ENCODE measurements at places on chromosomes 12 and 14. TPM values are rescaled to one million over a fixed set of nuclear protein-coding genes. Genes with fewer than 3 reads are reported as not detected.

DNA sequence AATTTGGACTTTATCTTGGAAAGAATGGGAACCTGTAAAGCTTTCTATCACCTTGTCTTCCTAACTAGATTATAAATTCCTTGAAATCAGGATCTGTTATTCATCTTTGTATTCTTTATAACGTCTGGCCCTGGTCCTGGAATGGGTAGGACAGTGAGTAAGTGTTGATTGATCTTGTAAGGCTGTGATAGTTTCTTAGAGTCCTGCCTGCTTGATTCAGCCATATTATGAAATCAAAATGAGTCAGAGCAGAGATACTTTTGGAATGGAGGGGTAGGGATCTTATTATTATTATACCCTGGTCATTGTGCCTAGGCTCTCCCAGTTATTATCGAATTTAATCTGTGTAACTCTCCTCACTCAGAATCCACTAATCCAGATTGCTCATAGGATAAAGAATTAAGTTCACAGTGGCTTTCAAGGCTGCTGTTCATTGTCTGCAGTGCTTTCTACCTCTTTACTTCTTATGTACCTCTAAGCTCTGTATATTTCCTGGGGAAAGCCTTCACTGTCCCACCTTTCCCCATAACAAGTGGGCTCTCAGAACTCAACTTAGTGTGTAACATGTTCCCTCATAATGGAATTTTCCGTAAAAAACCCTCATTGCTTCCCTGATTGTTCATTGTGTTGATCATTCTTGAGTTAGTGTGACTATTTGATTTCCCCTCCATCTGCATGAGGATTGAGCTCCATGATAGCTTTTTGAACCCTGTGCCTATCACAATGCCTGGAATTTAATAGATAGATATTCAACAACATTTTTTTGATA is 93.3 kb downstream of the DAAM1 start:
- DNase-seq: no peak

- DNase-seq: no peak
These were observed 48.1 kb downstream of the KDM2B start for GRCh38 chr12:121532503-121533393.

The KRT78 gene
- not detected for total RNA-seq

The RAPGEF3 gene
- 1.5 TPM for total RNA-seq

The ABHD12B gene
- not detected for total RNA-seq

The PPP4R4 gene
- 13.9 TPM for total RNA-seq

DNA sequence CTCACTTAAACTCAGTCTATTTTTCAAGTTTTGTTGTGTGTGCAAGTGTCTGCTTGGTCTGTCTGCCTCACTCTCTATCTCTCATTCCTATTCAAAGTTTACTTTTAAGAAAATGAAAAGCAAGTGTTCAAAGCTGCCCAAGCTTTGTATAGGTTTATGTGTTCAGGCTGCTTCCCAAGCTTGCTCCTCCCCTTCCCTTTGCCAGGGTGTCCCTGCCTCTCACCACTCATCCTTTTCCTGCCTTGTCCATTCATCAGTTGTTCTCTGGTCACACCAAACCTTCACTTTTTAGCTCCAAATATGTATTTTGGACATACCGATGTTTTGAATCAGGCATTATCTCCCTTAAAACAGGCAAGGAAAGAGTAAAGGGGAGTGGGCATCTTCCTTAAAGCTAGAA is 41.3 kb downstream of the STK38L start:
- no peak for DNase-seq

GRCh38 chr12:79929065-79929464 is 5.8 kb downstream of the PPP1R12A start:
- DNase-seq: no peak

DNA sequence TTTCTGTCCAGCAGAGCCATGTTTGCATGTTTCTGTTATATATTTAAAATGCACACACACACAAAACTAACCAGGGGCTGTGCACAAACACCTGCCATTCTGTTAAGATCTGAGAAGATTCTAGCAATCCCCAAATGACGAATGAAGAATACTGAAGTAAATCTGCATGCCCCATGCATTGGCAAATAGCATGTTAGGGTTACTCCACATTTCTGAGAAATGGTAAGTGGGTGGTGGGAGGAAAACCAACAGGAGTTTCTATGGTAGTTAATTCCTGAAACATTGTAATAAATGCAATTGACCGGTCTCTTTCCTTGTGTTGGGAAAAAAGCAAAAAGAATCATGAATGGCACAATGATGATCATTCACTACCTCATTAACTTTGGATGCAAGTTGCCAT is 318.0 kb downstream of the BCAT1 start:
- no peak for DNase-seq
